ENCODE measurements at places on chromosomes 1 and 21.

DNA sequence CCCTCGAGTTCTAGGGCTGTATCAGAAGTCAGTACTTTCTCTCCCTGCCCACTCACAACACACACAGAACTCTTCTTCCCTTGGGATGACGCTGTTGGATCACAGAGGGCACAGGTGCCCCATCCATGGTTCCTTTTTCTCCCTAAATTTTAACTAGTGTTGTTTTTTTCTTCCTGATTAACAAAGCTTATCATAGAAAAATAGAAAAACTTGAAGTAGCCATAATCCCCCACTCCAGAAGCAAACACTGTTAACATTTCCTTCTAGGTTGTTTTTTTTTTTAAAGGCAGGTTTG, 27.5 kb downstream of the NAV1 start:
- no peak for DNase-seq

GRCh38 chr1:47710329-47711071, 272.7 kb downstream of the FOXD2 start:
- peak; percentile 33 for DNase-seq

DNA sequence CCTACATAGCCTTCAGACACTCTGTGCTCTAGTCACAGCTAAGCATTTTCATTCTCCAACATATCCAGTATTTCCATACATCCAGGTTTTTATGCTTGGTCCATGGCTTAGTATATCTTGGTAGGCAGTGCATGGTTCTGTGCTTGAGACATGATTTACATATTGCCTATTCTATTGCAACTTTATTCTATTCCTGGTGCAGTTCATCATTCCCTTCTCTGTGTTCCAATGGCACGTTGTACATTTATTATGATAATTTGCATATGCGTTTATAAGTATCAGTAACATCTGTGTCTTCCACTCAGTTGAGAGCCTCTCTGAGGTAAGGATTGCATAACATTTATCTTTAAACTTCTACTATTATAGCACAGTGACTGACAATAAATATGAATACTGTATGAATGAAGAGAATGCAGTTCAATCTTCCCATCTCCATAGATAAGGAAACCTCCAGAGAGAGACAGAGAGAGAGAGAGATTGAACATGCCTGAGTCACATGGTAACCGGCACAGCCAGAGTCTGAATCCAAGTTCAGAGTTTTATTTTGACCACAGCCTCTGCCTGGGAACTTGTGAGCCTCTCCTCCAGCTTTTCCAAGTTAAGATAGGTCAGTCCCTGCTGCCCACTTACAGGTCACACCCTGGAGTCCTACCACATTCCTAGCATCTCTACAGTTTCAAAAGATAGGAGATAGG, 41.5 kb downstream of the PLPPR5 start:
- no peak for DNase-seq

DNA sequence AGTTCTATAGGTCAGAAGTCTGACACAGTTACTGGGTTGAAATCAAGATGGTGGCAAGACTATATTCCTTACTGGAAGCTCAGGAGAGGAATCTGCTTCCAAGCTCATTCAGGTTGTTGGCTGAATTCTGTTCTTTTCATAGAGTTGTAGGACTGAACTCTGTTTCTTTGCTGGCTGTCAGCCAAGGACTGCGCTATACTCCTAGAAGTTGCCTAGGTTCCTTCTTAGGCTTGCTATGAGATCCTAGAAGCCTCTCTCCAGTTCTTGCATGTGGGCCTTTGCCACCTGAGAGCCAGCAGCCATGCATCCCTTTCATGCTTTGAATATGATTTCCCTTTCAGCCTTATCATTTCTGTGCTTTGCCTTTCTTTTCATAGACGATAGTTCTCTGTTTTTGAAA, 176.4 kb downstream of the RPS6KC1 start:
- DNase-seq = no peak

- DNase-seq = no peak
These were observed 7.5 kb upstream of the SOX13 start for GRCh38 chr1:204065174-204065985.

- DNase-seq = no peak
These were observed 295.5 kb downstream of the KCNT2 start for GRCh38 chr1:196312739-196313138.

- DNase-seq = no peak
These were observed 25.2 kb upstream of the VTCN1 start for GRCh38 chr1:117235863-117236465.

DNA sequence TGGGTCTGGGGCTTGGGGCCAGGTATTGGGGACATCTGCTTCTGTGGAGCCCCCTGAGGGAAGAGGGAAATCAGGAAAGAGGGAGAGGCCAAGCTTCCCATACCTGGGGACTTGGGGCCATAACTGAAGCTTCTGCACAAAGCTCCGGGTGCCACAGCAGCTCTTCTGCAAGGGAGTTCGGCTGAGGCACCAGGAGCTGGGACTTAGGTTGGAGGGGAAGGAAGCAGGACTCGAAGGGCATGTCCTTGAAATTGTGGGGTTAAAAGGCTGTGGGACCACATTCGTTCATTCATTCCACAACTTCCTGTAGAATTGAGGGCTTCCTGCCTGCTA, 1.7 kb upstream of the EPS8L3 start:
- no peak for DNase-seq

DNA sequence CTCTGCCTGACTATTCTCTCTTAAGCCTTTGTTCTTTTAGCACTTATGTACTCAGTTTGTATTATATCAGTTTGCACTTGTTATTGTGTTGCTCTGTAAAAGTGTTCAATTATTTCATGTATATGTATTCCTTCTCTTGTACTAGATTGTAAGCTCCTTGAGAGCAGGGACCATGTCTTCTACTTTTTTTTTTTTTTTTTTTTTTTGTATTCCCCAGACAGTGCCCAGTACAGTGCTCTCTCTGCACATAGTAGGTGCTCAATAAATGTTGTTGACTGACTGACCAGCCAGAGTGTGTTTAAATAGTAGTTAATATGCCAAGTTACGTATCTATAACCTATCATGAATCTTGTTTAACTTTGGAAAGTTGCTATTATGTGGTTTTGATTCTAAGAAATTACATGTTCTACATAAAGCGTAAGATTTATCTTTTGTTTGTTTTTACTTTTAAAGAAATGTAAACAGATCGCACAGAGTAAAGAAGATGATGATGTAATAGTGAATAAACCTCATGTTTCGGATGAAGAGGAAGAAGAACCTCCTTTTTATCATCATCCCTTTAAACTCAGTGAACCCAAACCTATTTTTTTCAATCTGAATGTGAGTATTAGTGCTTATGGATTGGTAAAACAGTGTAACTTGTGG, 16.1 kb downstream of the SON start:
- no peak for DNase-seq

GRCh38 chr1:200905411-200906052, 10.8 kb downstream of the INAVA start:
- no peak for DNase-seq

- DNase-seq = no peak
These were observed 18.5 kb upstream of the SAMD11 start for GRCh38 chr1:905071-905749.

GRCh38 chr1:6866825-6867224, 81.6 kb downstream of the CAMTA1 start:
- DNase-seq = no peak

DNA sequence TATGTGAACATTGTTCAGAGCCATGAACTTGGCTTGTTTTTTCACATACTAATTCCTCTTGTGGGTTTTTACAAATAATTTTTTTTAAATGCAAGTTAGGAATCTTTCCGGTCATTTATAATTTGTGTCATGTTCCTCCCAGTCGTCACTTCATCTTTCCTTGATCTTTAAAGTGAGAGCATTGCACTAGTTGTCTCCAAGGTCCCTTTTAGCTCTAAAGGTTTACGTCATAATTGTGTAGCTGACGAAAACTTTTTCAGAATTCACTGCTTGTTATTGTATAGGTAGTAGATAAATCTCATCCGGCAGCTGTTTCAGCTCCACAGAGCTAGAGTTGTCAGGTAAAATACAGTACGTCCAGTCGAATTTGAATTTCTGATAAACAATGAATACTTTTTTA, 33.6 kb downstream of the SOAT1 start:
- no peak for DNase-seq

DNA sequence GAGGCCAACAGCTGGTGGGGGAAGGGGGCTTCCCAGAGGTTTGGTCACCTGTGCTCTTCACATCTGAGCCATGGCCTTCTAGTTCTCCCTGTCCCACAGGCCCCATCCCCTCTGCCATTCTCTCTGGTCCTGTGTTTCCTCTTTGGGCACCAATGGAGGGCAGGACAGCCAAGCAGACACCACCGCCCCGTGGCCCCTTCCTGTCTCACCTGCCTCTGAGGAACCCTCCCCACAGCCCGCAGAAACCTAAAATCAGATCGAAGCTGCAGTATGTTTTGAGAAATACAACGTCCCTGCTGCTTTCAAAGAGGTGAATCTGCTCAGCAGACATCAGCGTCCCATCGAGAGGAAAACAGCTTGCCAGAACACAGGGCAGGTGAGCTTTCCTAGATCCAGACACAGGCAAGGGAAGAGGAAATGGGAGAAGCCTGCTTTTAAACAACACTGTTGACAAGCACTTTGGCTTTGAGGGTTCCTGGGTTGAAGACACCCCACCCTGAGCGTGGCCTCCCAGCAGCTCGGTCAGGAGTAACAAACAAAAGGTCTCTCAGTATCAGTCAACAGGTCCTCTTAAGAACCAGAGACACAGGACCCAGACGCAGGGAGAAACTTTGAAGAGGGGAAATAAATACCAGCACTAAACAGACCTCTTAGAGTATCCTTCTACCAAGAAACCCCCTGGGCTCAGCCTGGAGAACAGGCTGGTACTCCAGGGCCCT, 2.3 kb downstream of the PANK4 start:
- DNase-seq = no peak

GRCh38 chr1:229578168-229579058, 19.9 kb upstream of the ABCB10 start:
- no peak for DNase-seq

GRCh38 chr1:107016376-107016978, 40.0 kb upstream of the PRMT6 start:
- DNase-seq = no peak

GRCh38 chr1:211520641-211521040, 28.7 kb upstream of the RD3 start:
- no peak for DNase-seq

DNA sequence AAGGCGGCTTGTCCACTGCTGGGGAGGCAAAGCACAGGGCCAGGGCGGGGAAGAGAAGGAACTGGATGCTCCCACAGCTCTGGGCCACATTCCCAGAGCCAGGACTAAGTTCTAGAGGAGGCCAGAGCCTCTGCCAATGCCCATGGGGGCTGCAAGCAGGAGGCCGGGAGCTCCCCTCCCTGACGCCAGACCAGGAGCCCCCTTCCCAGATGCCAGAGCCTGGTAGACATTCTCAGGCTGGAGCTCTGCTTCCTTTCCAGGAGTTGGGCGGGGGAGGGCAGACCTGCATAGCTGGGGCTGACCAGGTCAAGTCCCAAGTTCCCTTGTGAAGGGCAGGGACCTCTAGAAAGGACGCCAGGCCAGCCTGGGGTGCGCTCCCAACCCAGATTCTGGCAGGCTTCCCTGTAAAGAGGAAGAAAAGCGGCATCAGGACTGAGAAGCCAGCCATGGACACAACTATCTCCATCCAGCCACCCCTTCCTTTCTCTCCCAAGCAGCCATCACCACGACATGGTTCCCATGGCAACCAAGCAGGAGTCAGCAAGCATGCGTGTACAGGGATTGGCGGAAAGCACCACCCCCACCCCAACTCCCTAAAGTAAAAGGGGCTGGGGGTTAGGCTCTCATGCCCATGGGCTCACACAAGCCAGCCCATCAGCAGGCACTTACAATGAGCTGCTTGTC, 13.4 kb downstream of the KIF21B start:
- DNase-seq = no peak

DNA sequence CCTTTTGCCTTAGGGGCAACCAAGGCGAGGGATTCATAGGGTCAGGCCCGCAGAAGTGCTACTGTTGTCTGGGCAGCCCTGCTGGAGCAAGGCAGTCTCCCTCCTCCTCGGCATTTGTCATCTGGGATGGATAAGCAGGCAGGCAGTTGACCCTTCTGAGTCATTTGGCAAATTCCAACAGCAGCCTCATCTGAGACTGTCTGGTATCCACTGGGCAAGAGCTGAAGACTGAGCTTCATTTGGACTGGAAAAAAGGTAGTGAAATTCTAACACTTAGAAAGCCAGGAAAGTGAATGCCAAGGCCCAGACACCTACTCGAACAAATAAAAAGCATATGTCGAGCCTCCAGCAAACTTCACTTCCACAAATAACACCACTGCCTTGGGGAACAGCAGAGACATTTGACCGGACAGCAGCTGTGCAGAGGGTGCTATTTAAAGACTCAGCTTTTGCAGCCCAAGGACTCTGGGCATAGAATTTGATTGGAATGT, 4.0 kb upstream of the ZBTB40 start:
- DNase-seq = no peak

- no peak for DNase-seq
These were observed 368.8 kb upstream of the ADGRL4 start for GRCh38 chr1:79375352-79375751.

DNA sequence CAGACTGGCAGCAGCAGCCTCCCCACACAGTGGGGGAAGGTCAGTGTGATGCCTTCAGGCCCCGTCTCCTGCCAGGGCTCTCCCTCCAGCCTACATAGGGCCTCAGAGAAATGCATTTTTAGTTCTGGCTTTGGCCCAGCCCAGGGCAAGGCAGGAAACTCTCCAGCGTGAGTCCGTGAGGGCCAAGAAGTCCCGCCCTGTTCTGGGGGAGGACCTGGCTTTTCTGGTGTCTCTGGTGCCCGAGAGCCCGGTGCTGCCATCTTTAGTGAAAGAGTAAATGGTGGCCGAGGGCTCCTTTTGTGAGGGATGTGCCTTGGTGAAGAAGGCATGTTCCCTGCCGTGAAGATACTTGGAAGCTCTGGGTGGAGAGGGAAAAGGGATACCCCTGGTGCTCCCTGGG, 14.8 kb upstream of the DIP2A start:
- peak; percentile 33 for DNase-seq

DNA sequence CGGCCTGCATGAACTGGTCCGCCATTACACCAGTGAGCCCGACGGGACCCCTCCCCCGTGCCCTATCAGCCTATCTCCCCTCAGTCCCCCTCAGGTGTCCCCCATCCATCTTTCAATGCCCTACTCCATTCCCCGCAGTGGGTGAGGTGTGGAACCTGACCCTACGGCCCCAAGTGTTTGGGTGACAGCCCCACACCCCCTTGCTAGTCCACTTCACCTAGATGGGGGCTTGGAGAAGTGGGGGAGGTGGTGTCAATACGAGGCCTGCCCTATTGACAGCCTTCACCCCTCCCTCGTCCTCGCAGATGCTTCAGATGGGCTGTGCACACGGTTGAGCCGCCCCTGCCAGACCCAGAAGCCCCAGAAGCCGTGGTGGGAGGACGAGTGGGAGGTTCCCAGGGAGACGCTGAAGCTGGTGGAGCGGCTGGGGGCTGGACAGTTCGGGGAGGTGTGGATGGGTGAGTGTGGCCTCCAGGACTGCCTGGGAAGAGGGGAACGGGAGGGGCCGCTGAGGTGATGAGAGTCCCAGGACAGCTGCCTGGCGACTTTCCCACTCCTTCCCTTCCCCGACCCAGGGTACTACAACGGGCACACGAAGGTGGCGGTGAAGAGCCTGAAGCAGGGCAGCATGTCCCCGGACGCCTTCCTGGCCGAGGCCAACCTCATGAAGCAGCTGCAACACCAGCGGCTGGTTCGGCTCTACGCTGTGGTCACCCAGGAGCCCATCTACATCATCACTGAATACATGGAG, 15.7 kb upstream of the HDAC1 start:
- no peak for DNase-seq

- DNase-seq = peak; percentile 81
These were observed at the start of gene VAMP3 for GRCh38 chr1:7770997-7771822. TSS of gene VAMP3 (plus strand) at chr1:7771296. CDS start at chr1:7771384, 88 bp downstream.

GRCh38 chr1:211281320-211282022, 22.3 kb downstream of the RCOR3 start:
- no peak for DNase-seq
